ENCODE measurements at places on chromosomes 2 and 18. TPM values are rescaled to one million over a fixed set of nuclear protein-coding genes. Genes with fewer than 3 reads are reported as not detected.

The TUBA3E gene
- total RNA-seq = not detected

The IL1RN gene
- total RNA-seq = not detected

The UGT1A4 gene
- total RNA-seq = not detected

The POTEC gene
- not detected for total RNA-seq

GRCh38 chr18:40292985-40293710 is 1661.9 kb upstream of the PIK3C3 start:
- H3K27me3 ChIP-seq = no peaks in the 10 kb centered on the region
- no peaks in the 10 kb centered on the region for H3K36me3 ChIP-seq

GRCh38 chr2:234060236-234060635 is 9.7 kb downstream of the SPP2 start:
- H3K36me3 ChIP-seq = no peaks in the 10 kb centered on the region
- no peak overlapping the region for H3K4me3 ChIP-seq
- DNase-seq = no peak
- H3K4me1 ChIP-seq = no peaks in the 10 kb centered on the region
- H3K27ac ChIP-seq = no peak overlapping the region
- H3K27me3 ChIP-seq = peaks cover 7% of the 10 kb centered on the region

GRCh38 chr2:105294844-105295481 is 34.6 kb downstream of the TGFBRAP1 start:
- H3K27me3 ChIP-seq = no peaks in the 10 kb centered on the region
- H3K4me3 ChIP-seq = no peak overlapping the region
- peaks cover 7% of the 10 kb centered on the region for H3K36me3 ChIP-seq
- no peaks in the 10 kb centered on the region for H3K4me1 ChIP-seq
- no peak overlapping the region for H3K27ac ChIP-seq

All from astrocyte (in vitro differentiated cells and primary cell).